Right kidney (tissue), 9 donors: ENCODE measurements at places on chromosomes 2 and 18.
A peak's percentile ranks its signal among the peaks of the same experiment; 100 is the strongest.

DNA sequence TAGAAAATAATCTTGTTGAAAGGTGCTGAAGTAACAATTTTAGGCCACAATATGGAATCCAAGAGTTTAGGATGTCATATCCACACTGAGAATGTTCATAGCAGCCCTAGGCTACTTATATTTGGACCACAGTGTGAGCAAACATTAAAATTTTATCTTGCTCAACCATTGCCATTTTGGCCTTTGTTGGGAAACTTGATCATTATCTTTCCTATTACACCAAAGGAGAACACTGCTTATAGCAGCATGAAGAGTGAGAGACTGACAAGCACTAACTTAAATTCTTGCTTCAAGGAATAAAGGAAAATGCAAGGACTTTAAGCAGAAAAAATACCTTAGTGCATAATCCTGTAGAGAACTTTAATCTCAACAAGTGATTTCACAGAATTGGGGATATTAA, 86.3 kb upstream of the LRRTM4 start:
- DNase-seq: no peak

DNA sequence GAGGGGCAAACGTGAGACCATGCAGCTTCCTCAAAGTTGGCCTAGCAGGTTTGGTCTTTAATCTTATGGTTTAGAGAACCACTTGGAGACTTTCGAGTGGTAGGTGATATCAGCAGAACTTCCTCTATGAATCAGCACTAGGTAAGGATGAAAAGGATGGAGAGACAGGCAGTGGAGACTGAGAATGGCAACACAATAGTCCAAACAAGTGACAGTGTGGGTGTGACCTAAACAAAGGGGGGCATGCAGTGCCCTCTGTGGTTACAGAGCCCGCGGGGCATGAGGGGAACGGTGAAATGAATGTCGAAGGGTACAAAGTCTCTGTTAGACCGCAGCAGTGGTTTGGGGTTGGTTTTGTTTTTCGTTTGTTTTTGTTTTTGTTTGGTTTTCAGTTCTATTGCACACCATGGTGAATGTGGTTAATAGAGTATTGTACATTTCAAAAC, 143.9 kb downstream of the L3MBTL4 start:
- no peak for DNase-seq

DNA sequence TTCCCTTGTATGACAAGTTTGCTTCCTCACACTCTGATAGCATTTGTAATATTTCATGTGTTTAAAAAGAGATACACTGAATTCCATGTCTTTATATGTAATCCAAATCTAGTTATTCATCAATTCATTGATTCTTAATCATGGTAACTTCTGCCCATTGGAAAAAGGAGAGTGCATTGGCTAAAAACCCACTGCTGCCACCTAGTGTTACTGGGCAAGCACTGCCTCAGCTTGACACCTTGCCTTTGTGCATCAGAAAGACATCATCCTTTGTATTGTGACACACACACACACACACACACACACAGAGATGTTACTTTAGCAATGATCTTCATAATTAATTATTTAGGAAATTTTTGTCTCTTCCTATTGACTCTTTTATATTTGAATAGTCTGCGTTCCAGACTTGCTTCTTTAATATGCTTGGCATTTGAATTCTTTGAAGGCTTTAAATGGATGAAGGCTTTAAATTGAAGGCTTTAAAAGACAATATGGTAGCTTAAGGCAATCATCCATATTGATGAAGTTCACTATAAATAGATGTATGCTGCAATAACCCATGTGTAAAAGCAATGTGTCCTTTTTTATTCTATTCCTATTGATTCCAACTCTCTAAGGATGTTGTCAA, 414.2 kb upstream of the CHST9 start:
- peak; percentile 29 for DNase-seq

DNA sequence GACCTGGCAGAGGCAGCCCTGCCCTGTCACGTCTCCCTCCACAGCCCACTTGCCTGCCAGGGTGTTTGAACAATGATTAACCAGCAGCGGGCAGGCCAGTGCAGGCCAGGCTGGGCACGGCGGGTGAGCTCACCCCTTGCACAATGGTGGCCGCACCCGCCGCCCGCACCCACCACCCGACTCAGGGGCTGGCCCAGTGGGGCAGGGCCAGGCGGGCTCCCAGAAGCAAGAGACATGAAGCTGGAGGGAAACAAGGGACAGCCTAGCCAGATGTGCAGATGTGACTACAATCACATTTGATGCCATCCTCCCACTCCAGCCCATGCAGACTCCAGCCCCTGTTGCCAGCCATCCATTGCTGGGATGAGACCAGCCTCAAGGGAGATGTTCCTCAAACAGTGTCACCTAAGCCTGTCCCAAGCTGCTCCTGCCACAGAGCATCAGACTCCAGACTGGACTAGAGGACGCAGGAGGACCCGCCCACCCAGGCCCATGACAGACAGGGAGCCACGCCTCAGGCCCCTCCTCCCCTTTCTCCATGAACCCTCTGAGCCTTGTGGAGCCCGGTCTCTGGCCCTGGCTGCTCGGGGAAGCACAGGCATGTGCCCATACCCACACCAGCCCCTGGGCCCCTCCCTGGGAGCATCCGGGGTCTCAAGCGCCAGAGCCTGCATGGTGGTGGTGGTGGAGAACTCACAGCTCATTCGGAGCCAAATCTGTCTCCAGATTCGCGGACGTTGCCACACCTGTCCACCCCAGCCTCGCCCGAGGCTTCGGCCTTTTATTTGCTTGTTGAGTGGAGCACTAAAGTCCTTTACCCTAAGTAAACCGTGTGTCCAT, 45.0 kb downstream of the SDC1 start:
- DNase-seq: peak; percentile 68

- no peak for DNase-seq
Measured at GRCh38 chr18:45218436-45218835, 396.8 kb upstream of the SLC14A2 start.

GRCh38 chr2:120760446-120761135, 24.9 kb downstream of the GLI2 start:
- no peak for DNase-seq

DNA sequence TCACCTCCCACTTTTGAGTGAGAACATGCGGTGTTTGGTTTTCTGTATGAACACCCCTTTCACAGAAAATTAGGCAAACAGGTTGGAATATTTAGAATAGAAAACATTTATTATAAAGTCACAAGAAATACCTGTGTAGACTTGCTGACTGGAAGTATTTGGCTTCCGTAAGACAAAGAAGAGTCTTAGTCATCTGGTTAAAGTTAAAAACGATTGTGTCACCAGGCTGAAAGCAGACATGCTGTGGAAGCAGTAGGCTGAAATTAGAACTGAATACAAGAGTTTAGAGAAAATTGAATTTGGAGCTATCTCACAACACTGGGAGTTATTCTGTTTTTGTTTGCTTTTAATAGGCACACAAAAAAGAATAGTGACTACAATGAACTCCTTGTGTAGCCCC, 16.2 kb upstream of the CLASP1 start:
- no peak for DNase-seq

GRCh38 chr2:171509945-171510731, 12.1 kb upstream of the CYBRD1 start:
- DNase-seq: no peak

GRCh38 chr2:54336136-54336976, 80.3 kb upstream of the TSPYL6 start:
- DNase-seq: no peak

DNA sequence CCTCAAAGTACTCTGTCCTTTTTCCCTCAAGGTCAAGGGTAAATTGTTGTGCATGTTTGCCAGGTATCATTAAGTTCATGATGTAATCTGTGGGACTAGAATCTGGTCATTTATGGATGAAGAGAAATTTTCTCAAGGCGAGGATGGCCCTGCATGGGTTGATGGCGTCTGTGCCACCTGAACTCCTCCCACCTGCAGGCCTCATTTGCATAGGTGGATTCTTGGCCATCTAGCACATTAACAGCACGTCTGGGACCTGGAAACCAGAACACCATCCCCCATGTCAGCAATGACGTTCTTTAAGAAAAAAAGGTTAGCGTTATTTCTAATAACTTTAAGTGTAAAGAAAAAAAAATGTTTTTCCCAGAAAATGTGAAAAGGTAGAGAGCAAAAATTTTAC, 145.8 kb downstream of the ESCO1 start:
- no peak for DNase-seq

DNA sequence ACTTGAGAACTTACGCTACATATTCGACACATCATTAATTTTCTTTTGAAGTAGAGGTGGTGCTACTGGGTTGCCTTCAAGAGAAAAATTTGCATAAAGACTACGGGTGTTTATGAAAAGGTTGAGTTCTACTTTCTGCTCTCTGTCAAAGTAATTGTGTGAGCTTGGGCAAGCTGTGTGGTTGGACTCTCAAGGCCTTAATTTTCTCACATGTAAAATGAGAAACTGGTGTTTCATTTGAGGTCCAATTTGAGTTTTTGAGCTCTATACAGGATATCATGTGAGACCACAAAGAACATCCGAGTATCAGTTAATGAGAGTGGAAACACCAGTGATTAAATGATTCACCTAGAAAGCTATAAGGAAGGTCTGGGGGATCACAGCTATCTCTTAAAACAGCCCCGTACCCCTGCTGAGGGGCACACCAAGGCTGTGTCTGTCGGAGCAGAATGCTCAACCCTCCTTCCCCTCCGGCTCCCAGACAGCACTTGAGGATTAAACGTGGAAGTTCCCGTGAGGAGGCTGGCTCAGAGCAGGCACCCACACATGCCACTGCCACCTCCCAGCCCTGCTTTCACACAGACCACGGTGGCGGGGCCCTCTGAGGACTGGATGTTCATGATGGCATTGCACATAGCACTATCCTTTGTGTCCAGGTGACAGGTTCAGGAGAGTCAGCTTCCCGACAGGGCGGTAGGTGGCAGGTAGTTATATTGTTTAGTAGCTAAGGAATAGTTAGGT, 191.8 kb downstream of the RNF144A start:
- DNase-seq: no peak

DNA sequence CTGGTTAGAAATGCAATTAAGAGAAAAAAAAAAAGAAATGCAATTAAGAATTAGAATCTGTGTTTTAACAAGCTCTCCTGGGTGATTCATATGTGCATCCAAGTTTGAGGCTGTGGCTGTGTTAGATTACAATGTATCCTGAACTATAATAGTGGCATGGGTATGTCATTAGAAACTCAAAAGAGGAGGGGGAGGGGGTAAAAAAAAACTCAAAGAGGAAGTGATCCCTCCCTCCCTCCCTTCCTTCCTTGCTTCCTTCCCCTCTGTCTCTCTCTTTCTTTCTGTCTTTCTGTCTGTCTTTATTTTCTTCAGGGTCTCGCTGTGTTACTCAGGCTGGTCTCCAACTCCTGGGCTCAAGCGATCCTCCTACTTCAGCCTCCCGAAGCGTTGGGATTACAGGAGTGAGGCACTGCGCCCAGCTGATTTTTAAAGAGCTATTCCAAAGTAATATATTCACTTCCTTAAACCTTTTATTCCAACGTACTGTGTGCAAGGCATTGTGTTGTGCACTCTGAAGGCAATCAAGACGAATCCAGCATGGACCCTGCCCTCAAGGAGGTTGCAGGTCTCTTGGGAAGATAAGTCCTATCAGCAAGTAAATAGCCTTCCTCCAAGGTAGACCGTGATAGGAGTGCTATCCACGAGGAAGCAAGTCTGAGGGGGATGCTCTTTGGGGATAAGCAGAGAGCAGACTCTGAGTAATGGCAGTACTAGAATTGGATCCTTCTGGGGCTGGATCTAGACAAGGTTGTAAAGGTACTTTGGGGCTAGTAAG, 35.9 kb upstream of the MCFD2 start:
- DNase-seq: no peak

DNA sequence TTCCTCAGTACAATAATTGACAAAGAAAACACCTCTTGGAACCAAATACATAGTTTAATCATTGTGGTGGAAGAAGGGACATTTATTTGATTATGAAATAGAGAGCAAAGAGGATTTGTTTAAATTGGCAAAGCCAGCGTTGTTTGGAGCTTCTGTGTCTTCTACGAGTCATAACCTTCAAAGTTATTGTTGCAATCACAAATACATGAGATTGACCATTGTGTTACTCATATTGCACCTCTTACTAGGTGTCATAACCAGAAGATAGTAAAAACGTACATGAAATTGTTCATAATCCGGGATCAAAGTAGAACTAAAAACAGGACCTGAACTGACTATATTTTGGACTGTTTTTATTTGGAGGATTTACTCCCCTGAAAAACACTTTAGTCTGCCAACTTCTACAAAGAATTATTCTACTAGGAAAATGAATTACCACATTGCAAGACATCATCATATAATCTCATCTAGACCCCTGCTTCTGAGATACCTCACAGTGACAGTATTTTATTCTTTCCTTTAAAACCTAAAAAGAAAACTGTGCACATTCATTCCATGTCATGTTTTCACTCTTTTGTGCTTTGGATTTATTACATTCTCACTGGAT, 151.7 kb upstream of the KLF7 start:
- DNase-seq: no peak

GRCh38 chr2:233386382-233387041, 32.2 kb downstream of the DGKD start:
- DNase-seq: no peak

GRCh38 chr2:152337511-152337903, 2.5 kb downstream of the FMNL2 start:
- no peak for DNase-seq

- no peak for DNase-seq
Measured at GRCh38 chr2:123080331-123080730, 944.8 kb upstream of the CNTNAP5 start.

DNA sequence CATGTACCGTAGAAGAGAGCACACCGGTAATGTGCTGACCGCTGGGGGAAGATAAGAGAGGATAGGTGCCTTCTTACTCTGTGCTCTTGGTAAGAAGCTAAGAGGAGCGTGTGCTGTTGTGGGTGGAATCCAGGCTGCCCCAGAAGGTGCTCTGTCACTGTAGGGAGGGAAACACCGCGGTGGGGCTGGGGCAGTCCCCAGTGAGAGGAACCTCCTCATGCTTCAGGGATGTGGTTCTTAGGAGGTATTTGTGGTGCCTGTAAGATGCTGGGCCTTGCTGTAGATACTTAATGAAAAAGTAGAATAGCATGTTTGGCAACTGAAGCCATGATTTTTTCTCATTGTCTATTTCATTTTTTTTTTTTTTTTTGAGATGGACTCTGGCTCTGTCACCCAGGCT, 1.1 kb downstream of the COLEC11 start:
- no peak for DNase-seq

- no peak for DNase-seq
Measured at GRCh38 chr2:238084761-238085160, 15.4 kb upstream of the ESPNL start.

DNA sequence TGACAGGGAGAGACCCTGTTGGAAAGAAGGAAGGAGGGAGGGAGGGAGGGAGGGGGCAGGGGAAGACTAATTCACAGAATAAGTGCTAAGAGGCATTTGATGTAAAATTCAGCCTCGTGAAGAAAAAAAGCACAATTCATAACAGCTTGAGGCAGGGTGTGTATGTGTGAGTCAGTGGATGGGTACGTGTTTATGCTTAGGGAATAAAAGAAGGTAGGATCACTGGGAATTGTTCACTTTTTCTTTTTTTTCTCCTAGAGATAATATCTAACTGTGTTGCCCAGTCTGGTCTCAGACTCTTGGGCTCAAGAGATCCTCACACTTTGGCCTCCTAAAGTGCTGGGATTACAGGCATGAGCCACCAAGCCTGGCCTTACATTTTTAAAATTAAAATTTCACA, 39.2 kb downstream of the WDR33 start:
- no peak for DNase-seq

- no peak for DNase-seq
Measured at GRCh38 chr2:112773556-112773955, 9.1 kb upstream of the CKAP2L start.

- DNase-seq: no peak
Measured at GRCh38 chr2:213806125-213806726, 522.0 kb downstream of the SPAG16 start.
